ENCODE measurements at places on chromosomes 3 and 15. TPM values are rescaled to one million over a fixed set of nuclear protein-coding genes. Genes with fewer than 3 reads are reported as not detected.
A peak's percentile ranks its signal among the peaks of the same experiment; 100 is the strongest.

DNA sequence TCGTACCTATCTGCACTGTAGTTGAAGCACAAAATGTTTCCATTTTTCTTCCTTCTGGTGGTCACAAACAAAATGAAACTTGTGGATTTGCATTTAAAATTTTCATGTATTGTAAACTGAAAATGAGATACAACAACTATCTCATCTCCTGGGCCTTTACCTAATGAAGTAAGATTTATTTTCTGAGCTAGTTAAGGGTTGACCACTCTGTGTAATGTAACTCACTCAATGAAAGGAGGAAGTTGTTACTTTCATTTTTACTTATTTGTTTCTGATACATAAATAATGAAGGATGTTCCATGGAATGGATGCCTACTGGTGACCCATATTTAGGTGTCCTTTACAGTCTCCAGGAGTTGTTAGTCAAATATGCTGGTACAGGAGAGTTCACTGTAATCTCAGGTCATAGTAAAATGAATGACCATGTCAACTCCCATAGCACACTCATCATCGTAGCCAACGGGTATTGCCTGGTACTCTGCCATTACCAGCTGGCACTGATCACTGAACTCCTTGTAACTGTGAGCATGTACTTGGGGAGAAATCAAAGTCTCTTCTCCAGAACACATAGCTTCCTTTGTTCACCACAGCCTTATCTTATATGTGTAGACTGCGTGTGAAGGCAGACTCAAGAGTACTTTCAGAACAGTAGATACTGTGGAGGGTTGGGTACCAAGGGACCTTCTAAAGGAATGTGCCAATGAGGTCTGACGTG, 474.2 kb upstream of the ROBO2 start:
- DNase-seq: no peak

GRCh38 chr3:59101231-59101736, 51.5 kb upstream of the CFAP20DC start:
- no peak for DNase-seq

GRCh38 chr15:89912145-89912673, 543 bp downstream of the ARPIN start:
- no peak for DNase-seq

DNA sequence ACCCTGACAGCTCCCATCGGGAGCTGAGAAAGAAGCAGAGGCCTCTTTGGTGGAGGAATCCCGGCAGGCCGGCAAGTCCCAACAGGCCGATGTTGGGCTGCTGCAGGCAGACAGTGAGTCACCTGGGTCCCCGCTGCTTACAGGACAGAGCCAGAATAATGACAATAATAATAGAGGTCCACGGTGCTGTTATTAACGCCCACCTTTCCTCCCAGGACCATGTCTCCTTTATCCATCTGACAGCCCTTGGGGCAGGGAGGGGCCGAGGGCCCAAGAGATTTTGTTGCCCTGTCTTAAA, 29.3 kb upstream of the MAGEF1 start:
- DNase-seq: no peak

DNA sequence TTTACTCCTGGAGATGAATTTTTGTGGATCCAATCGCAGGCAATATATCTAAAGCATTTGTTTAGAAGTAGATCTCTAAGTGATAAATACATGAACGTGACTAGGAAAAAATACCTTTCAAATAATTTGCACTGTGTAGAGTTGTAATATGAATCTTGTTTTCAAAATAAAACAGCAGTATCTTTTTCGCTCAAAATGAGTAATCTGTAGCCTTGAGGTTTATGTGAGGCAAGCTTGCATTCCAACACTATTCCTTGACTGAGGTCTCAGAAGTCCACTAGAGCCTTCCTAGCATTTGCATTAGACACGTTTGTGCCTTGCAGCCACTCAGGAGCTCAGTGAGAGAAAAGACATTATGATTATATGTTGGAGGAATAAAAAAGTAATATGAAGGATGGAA, 138.3 kb upstream of the ROBO1 start:
- no peak for DNase-seq

GRCh38 chr15:57385923-57386390, 9.7 kb downstream of the CGNL1 start:
- no peak for DNase-seq

GRCh38 chr15:39088156-39088555, 492.7 kb upstream of the THBS1 start:
- DNase-seq: no peak

GRCh38 chr3:39150803-39151631, 2.4 kb downstream of the CSRNP1 start:
- peak; percentile 37 for DNase-seq

DNA sequence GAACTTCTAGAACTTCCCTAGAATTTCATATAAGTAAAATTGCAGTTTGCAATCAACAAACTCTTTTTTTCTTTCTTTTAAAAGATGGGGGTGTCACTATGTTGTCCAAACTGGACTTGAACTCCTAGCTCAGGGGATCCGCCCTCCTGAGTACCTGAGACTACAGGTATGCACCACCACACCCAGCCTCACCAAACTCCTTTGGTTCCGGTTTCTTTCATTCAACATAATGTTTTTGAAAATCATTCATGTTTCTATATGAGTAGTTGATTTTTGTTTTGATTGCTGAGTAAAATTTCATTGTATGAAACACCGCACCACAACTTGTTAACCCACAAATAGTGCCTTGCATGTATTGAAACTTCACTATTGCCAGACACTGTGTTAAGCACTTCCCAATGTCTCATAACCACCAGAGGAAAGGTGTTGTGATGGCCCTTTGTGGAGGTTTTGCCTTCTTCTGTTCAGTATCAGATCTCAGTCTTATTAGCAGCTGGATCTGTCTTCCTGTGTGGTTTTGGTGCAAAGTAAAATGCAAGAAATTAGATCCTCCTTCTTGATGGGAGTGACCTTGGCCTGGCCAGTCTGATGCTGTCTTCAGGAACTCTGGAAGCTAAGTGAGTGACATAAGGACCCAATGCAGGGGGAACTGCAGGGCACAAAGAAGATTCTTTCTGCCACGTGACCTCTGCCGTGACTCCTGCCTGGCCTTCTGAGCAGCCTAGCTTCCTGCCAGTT, 78.8 kb upstream of the UBE2E1 start:
- no peak for DNase-seq

GRCh38 chr15:60839510-60840211, 360.7 kb upstream of the ICE2 start:
- no peak for DNase-seq

DNA sequence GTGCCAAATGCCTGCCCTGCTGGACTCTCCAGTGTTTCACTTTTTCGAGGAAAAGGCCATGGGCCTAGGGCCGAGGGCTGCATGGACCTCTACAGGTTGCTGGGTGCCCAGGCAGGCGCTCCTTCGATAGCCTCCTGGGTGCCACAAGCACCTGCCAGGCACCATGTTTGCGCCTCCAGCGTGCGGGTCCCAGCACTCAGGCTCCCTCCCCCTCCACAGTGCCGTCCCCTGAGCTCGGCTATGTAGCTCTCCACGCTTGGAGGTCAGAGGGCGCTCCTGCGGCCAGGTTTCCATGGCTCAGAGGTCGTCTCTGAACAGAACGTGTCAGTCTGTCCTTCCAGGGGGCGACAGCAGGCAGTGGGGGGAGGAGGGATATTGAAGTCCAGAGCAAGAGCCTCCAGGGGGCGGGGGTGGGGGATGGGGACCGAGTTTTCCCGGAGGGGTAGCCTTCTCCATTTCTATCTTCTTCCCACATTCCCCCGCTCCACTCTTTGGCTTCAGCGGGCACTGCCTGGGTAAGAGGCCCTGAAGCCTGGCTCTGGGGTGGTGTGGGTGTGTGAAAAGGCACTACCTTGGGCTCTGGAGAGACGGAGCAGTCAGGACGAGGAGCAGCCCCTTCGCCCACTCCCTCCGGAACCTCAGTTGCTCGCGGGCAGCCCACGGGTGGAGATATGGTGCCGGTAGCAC, 3.6 kb downstream of the ONECUT1 start:
- DNase-seq: no peak

GRCh38 chr3:136353461-136353860, 103.3 kb downstream of the PCCB start:
- no peak for DNase-seq

DNA sequence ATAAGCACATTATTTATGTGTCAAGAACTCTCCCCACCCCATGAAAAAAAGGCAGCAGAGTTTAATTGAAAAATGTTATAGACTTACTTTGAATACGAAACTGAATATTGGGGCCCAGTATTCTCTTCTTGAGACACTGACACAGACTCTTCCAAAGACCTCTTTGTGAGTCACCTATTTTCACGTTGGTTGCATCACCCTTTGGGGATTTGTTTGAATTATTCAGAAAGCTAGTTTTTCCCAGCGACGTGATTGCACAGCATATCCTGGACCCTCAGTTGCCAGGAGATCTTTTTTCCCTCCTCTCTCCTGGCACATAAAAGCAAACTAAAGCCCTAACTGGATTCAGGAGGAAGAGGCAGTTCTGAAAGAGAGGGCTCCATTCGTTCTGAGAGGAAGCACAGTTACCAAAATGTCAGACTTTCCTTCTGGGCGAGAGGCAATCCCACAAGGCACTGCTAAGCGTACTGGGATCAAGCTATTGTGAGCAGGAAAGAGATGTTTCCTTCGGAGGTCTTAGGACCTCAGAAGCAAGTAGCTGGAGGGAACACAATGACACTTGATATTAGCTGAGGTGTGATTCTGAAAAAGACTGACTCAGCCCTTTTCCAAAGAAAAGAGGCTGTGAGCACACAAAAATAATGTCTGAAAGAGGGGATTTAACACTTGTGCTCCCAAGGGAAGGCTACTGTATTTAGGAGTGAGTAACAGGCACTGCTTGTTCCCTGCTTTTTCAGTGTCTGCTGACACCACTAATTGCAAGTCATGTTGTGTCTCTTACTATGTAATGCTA, 65.8 kb upstream of the CADPS start:
- no peak for DNase-seq

- DNase-seq: no peak
Measured at GRCh38 chr3:45647148-45647619, 42.0 kb upstream of the SACM1L start.

DNA sequence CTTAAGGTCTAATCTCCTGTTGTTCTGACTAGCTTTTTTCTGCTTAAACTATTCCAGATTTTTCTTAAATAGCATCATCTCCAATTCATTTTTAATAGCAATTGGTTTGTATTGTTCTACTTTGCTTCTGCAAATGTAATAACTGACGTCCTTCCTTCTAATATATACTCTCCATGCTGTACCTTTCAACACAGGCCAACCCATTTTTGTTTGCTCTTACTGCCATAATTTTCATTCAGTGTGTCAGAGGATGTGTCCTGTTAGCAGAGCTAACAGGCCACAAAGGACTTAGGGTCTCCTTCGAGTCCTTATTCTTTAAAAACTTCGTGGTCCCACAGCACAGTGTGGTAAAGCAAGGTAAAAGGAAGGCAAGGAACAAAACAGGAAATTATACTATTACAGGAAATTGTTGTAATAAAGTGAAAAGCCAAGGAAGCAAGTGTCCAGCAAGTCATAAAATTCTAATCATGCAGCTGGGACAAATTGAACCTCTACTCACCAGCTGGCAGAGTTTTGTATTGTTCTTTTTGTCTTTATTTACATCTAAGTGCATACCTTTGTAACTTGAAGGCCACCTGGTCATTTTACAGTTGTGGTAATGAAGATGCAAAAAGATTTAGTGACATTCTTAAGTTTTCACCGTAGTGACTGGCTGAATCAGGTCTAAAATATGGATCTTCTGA, 64.9 kb upstream of the ZBTB20 start:
- no peak for DNase-seq

GRCh38 chr3:47348411-47349154, 32.2 kb upstream of the PTPN23 start:
- DNase-seq: no peak

GRCh38 chr3:56783644-56784447, 17.9 kb downstream of the ARHGEF3 start:
- DNase-seq: no peak

Gene MITF
- polyA plus RNA-seq: 37.7 TPM

Gene SLC28A2
- polyA plus RNA-seq: 0.29 TPM

Gene DET1
- polyA plus RNA-seq: 11.5 TPM

Gene FETUB
- polyA plus RNA-seq: 0.65 TPM

Gene CYP11A1
- 1.8 TPM for polyA plus RNA-seq

Gene SUSD5
- 4.4 TPM for polyA plus RNA-seq

Gene TRPM1
- 0.29 TPM for polyA plus RNA-seq

Gene TPRG1
- polyA plus RNA-seq: 1.5 TPM
